Right forelimb (tissue), 1 donor: ENCODE measurements at places on chromosomes 2 and 18.

DNA sequence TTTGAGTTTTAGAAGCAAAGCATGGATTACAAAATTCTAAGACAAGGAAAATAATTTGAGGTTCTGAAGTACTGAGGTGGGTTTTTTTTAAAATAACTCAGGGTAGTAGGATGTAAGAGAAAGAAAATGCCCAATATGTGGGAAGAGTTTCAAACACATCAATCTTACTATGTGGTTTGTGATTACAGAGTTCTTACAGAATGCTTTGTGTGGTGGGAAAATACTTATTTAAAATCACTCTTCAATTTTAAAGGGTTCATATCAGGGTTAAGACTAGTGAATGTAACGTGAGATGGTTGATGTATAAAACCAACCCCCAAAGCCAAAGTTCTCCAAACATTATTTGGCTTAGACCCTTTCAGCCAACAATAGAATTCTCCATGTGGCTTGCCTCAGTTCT lies 173.5 kb downstream of the UBE2E3 start:
- no peak for DNase-seq

- no peak for DNase-seq
Measured at GRCh38 chr2:234863043-234863934, 88.5 kb upstream of the SH3BP4 start.

DNA sequence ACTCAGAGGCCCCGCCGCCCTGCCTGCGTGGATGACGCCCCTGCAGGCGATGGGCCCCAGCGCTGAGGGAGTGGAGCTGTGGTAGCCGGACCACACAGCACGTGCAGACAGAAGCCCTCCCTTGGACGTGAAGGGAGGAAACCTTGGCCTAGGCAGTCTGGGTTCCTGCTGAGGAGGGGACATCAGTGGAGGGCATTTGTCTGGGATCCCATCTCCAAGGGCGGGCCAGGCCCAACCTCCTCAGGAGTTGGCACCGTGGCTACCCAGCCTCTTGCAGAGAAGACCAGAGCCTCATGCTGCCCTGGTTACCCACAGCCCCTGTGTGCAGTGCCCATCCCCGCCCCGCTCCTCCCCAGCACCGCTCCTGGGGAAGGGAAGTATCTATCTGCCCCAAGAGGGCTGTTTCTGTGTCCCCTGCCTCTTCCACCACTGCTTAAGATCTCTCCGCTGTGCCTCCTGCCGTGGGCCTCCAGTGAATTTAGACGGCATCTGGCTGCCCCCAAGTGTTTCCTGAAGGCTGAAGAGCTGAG lies 241.8 kb downstream of the KLHL29 start:
- DNase-seq: no peak

DNA sequence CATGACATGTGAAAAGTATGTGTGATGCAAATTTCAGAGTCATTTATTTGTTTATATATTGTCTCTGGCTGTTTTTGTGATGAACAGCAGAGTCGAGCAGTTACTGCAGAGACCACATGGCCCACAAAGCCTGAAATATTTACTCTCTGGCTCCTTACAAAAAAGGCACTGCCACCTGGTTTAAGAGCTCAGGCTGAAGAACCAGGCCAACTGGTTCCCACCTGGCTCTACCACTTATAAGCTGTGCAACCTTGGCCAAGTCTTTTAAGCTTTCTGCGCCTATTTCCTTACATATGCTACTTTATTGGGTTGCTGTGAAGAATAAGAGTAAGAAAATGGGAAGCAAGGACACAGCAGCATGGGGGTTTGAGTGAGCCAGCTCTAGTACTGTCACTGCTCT lies 207.6 kb downstream of the L3MBTL4 start:
- DNase-seq: no peak

DNA sequence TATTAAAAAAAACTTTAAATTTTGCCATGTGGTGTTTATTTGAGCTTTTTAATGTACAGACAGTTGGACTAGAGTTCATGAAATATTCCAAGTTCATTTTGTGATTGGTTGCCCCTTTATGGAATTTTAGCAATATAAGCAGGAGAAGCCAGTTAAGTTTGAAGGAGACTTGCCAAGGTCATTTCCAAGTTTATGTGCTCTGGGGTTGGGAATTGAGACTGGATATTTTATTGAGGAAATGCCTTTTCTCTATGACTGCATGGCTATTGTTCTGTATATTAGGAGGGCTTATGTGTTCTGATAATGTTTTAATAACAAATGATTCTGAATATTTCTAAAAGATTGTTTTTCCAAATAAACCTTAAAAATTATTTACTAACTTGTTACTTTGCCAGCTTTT lies 67.0 kb upstream of the TCF4 start:
- DNase-seq: no peak

DNA sequence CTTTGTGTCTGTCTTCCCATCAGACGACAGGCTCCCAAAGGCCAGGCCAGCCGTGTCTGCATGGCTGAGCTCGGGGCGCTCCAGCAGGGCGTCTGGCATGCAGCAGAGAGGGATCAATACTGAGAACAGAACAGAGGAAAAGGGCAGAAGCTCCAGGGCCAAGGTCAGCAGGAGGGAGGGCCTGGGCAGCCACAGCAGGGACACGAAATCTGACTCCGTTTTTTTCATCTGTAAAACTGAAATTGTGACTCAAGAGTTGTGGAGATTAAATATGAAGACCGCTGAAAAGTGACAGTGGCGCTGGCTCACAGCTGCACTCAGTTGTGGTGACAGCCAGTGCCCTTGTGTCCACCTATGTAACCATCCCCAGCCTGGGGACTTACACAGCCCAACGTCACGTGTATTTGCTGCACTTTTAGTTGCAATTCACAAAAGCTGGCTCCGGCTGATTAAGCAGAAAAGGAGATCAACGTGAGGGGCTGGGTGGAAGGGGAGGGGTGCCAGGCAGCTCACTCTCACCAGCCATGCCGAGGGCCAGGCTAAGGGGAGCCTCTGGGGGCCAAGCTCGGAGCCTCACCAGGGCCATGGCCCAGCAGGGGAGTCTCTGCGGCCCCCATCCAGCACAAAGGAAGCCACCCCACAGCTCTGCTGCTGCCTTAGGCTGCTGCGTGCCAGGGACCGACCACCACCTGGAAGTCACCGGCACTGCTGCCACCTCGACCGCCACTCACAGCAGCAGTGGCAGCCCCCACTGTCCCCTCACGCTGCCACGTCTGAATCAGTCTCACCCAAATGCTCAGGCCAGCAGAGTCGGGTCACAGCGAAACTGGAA lies 74.7 kb downstream of the EIPR1 start:
- no peak for DNase-seq

- DNase-seq: no peak
Measured at GRCh38 chr2:155298001-155298400, 599.5 kb downstream of the KCNJ3 start.

DNA sequence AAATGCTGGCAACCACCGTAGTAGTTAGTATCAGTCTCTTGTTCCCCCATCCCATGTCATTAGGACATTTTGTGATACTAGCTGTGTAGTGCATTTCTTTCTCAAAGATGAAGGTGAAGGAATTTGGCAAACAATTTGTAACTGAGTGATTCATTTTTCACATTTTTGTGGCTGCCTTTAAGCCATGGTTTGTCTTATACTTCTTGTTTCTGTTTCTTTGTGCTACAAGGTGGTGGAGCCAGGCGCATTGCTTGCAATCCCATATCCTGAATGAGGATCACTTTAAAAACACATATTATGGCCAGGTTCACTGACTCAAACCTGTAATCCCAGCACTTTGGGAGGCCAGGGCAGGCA lies 40.6 kb downstream of the GPD2 start:
- no peak for DNase-seq

GRCh38 chr18:75201282-75202270 lies 7.4 kb downstream of the PTGR3 start:
- no peak for DNase-seq

DNA sequence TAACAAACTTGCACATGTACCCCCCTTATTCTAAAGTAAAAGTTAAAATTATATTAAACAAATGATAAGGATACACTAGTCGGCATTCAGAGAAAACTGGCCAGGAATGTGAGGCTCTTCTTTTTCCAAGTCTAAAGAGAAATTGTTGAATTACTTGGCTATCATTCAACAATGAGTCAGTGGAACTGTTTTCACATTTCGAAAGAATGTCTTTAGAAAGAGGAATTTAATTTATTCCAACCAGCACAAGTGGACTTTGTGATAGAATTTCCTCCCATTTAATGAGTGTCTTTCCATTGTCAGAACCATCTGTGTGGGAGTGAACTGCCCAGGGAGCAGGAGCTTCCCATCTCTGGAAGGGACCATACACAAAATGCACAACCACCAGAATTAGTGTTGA lies 792.2 kb downstream of the EPHA4 start:
- DNase-seq: no peak

DNA sequence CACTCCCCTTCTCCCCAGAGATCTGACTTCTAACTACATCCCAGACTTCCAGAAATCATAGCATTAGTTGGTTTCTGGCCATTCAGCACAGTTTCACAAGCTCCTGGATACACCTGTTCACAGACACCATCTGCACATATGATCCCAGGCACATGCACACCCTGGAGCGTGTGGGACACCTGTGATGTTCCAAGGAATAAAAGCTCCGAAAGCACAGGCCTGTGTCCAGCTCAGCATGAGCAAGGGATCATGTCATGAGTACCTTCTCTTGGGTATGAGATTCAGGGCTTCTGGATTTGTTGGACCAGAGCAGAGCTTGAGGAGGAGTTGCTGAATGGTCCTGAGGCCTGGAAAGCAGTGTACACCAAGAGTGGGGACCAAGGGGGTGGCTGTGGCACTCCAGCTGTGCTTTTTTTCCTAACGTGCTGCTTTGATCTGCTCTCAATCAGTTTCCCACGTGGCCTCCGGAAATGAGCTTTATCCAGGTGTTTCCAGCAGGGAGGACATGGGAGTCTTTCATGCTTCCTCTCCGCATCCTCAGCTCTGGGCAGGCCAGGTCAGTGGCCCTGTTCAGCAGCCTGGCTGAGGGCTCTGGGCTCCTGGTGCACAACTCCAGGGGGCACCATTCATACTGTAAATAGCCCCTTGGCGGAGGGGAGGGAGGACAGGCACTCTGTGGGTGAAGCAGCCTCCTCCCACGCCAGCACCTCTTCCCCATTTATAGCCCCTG lies 1.8 kb downstream of the DYSF start:
- no peak for DNase-seq

DNA sequence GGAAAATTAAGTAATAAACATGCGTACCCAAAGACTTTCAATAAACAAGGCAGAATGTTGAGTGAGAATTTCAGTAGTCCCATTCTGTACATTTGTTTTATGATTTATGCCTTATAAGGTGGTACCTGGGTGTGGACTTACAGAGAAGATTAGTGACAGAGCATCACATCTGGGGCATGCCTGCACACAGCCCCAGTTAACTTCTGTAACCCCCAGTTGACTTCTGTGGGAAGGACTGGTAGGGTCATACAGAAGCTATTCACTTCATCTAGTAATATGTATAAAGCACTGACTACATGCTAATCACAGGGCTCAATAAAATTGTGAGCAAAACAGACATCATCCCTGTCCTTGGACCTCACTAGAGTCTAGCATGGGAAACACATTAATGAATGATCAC lies 16.1 kb downstream of the MREG start:
- DNase-seq: no peak

DNA sequence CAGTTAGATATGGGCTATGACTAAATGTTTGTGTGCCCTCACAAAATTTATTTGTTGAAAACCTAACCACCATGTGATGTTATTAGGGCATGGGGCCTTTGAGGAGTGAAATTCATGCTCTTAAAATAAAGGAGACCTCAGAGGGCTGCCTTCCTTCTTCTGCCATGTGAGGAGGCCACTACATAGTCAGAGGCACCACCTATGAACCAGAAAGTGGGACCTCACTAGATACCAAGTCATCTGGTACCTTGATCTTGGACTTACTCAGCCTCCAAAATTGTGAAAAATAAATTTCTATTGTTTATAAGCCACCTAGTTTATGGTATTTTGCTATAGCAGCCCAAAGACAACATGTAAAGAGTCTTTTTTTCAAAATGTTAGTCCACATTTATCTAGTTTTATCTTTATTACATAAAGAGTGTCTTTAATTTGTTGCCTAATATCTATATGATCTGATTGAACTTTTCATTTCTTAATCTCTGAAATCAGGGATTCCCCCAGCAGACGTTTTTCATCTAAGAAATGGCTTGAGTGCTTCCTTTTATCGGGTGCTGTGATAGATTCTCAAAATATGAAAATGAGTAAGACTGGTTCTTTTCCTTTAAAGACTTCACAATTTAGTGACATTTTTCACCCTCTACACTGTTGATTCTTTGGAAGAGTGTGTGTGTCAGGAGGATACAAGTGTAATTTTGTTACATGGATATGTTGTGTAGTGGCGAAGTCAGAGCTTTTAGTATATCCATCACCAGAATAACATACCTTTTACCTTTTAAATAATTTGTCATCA lies 34.2 kb downstream of the PMS1 start:
- no peak for DNase-seq

DNA sequence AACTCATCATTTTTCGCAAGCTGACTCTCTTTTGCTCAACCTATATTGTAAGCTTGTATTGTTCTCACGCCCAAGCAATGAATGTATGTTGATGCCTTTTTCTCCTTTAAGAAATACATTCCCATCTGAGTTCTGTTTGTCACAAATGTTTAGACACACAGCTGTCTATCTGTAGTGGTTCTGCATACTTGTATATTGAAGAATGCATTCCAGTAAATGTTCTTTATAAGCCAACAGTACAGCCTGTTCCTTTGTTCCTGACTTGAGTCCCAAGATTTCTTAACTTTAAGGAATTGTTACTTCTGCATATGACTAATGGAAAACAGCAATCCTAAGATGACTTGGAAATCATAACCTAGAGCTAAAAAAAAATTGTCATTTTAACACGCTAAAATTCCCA lies 849.1 kb upstream of the POU3F3 start:
- DNase-seq: no peak

DNA sequence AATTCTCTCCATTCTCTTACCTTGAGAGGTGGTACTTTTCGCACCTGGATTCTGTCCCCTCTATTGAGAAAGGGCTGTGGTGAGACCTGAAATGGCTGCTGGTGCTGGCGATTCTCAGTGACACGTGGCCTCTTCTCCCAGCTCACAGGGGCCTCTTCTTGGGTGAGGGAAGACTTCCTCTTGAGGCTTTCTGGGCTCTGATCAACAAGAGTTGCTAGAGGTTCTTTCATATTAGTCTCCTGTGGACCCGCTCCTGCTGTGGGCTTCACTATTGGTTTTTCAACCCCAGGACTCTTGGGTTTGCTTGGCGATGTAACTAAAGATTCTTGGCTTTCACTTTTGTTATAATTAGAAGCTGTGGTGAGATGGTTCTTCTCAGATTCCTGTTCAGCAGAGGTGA lies 76.3 kb upstream of the DTNB start:
- no peak for DNase-seq
